ENCODE measurements at places on chromosomes 16 and 17. TPM values are rescaled to one million over a fixed set of nuclear protein-coding genes. Genes with fewer than 3 reads are reported as not detected.

The SLC13A2 gene
- total RNA-seq, result not detected

The KARS1 gene
- 80.8 TPM for total RNA-seq

The TP53TG3B gene
- not detected for total RNA-seq

The ZDHHC1 gene
- 5.0 TPM for total RNA-seq

The PRAC1 gene
- total RNA-seq, result not detected

The ABAT gene
- total RNA-seq, result 119 TPM

The ZPBP2 gene
- not detected for total RNA-seq

The NT5C3B gene
- total RNA-seq, result 93.0 TPM

The TLE7 gene
- not detected for total RNA-seq

The SPG7 gene
- total RNA-seq, result 163 TPM

The ZFHX3 gene
- 7.2 TPM for total RNA-seq

The SCNN1G gene
- total RNA-seq, result 0.63 TPM

The MPP3 gene
- total RNA-seq, result 58.5 TPM

The ZNF597 gene
- 5.0 TPM for total RNA-seq

The GAN gene
- total RNA-seq, result 29.7 TPM

The TBC1D3 gene
- total RNA-seq, result not detected

The SCARF1 gene
- 3.1 TPM for total RNA-seq

The NOG gene
- 3.1 TPM for total RNA-seq
